NCI-H1694 treated with DMSO at 0.1 percent for 48 hours (cell line): ENCODE measurements at places on chromosomes 2 and 18.

DNA sequence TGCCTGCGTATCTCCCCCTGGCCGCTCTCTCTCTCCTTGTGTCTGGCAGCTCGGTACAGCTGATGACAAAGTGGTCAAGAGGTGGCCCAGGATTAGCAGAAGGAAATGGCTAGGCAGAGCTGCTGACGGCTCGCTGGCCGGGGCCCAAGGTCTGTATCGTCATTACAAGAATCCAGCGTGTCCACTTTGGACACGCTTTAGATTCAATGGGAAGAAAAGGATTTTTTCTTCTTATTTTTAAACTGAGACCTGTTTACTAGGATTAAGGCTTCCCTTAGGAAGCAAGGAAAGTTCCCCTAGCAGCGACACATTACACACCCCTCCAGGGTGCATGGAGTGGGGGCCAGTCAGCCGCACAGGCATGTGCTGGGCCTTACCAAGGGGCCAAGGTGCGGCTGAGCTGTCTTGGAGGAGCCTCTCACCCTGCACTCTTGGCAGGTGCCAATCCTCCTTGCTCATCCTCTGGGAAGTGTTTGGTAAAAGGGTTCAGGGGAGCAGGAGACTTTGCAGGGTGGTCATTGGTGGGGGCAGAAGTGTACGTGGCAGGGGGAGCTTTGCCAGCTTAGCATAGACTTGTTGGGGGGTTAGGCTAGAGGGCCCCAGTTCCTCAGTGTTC lies 76.8 kb downstream of the POLR1A start:
- no peak for DNase-seq

DNA sequence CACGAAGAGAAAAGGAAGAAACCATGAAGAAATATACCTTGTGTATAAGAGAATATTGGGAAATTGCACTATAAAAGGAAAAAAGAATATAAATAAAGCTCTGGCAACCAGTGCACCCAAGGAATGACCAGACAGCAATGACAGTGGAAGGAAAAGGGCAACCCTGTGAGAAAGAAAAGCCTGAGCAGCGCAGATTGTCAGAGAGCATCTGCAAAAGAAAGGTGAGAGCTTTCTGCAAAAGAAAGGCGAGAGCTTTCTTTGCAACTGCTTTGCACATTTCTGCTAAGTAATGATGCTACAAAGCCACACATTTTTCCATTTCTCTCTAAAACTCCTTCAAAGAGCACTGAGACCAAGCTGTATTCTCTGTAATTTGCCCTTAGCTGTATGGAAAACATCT lies 83.6 kb downstream of the CTNNA2 start:
- no peak for DNase-seq

GRCh38 chr2:45205985-45206384 lies 196.7 kb upstream of the SIX2 start:
- no peak for DNase-seq

DNA sequence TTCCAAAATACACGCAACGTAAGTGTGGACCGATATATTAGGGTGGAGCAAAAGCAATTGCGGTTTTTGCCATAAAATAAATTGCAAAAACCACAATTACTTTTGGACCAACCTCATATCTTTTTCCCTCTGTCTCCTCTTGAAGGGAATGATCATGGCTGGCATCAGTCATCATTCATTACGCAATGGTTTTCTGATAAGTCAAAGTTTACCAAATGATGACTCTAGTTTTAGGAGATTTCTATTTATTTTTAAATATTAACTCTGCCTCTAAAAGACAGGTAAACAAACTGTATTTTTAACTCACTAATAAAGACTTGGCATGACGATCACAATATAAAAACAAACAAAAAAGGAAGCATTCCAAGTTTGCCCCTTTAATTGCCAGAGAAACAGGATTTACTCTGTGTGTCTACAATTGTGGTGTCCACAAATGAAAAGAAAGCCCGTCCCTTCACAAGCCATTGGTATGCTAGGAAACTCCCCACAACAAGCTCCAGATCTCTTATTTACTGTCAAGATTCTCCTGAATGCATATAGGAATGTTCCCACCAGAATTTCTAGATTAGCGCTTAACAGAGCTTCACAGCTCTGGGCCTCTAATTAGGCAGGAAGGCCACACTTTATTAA lies 61.3 kb downstream of the IRS1 start:
- DNase-seq = no peak

GRCh38 chr2:226715347-226715990 lies 84.2 kb downstream of the IRS1 start:
- no peak for DNase-seq

DNA sequence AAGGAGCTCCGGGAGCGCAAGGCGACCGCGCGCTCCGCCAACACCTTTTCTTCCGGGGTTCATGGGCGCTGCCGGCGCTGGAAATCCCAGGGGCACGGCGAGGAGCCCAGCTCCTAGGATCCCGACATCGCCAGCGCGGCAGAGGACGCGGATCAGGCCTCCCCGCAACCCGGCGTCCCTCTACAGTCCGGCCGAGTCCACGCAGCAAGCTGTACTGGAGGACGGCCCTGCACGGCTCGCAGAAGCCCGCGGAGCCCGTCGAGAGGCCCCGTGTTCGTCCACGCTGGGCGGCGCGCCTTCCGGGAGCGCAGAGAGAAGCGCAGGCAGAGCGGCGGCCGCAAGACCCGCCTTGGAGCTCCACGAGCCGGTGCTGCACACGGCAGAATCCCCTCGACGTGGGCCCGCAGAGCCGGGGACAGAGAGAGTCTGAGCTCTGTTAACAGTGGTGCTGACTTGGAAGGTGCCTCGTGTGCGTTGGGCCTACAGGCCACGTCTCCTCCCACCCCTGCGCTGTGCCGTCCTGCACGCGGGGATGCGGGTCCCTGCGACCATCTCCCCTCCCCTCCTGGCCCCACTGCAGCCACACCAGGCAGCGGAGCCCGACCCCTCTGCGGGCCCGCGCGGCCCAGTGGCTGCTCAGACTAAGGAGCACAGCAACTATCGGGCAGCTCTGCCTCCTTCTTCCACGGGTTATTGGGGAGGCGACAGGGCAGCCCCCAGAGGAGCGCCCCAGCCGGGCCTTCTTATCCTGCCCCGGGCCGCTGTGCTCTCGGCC lies 28.1 kb upstream of the PTPN2 start:
- DNase-seq = no peak

DNA sequence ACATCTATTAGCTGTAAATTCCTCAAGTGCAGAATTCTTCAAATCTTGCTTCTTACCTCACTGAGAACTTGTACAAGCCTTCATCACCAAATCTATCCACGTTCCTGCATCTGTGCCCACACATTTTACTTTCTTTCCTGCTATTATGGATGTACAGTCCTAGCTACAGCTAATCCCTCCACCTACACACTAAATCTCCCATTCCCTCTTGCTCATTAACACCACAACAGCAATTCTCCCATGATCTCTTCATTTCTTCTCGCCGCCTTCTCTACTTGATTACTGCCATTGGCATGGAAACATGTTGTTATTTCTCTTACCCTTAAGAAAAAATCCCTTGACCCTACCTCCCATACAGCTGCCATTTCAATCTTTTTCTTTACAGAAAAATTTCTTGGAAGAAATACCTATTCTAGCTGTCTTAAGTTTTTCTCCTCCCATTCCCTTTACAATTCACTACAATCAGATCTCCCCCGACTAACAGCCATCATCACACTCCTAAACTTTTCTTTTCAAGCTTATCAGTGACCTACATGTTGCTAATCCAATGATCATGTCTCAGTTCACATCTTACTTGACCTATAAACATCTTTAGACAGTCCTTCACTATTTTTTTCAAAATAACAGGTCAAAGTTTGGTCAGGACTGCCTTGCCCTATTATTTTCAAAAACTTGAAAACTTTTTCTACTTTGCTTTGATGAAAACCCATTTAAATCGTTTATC lies 41.0 kb downstream of the ROCK2 start:
- no peak for DNase-seq

DNA sequence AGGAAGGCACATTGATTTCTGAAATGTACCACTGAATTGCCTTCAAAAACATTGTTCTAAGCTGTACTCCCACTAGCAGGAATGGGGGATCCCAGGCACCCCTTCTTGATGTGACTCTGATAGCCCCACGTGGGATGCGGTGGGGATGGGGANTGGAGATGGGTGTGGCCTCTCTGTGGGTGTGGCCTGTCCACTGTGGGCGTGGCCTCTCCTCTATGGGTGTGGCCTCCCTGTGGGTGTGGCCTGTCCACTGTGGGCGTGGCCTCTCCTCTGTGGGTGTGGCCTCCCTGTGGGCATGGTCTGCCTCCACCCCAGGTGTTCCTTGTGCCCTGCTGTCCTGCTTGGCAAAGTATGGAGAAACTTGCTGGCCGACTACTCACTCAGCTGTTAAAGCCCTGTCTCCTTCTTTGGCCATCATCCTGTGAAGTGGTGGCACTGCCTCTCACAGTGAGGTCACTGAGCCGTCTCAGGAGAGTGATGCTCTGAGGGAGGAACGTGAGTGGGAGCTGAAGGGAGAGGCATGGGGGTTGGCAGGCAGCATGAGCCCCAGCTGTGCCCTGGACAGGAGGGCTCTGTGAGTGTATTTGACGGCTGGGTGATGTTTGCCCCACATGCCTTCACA lies 6.7 kb upstream of the PARD6G start:
- DNase-seq = no peak

- no peak for DNase-seq
These were observed 68.0 kb downstream of the BCL2L11 start for GRCh38 chr2:111188681-111189080.

GRCh38 chr2:144099780-144100377 lies 420.0 kb downstream of the ZEB2 start:
- DNase-seq = no peak

DNA sequence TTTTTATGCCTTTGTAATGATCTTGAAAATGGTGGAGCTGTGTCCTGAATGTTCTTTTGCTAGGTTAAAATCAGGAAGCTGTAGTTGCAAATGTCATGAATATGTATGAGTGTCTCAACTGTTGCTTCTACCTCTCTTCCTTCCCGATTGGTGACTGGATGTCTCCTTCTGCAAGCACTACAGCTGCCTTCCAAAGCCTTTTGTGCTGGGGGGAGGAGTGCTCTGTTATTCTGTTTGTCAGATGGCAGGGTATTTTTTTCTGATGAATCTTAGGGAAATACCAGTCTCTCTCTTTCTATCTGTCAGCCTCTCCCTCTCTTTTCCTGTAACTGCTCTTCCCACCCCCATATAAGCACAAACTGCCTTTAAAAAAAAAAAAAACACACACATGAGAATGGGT lies 1396.3 kb upstream of the CELF4 start:
- no peak for DNase-seq
